CD8-positive, alpha-beta T cell (primary cell): ENCODE measurements at places on chromosomes 3 and 15.

DNA sequence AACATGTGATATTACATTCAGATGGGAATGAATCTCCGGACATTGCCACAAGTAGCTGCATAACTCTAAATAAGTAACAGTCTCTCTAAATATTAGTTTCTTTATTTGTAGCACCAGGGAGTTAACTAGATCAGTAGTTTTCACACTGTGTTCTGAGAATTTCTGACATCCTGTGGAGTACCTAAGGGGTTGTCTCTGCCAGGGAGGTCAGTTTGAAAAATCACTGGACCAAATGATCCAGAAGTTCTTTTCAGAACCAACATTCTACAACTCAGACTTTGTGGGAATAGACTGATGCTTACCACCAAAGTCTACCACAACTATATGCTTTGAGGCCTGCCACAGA lies 9.0 kb upstream of the ILDR1 start:
- no peak for DNase-seq

DNA sequence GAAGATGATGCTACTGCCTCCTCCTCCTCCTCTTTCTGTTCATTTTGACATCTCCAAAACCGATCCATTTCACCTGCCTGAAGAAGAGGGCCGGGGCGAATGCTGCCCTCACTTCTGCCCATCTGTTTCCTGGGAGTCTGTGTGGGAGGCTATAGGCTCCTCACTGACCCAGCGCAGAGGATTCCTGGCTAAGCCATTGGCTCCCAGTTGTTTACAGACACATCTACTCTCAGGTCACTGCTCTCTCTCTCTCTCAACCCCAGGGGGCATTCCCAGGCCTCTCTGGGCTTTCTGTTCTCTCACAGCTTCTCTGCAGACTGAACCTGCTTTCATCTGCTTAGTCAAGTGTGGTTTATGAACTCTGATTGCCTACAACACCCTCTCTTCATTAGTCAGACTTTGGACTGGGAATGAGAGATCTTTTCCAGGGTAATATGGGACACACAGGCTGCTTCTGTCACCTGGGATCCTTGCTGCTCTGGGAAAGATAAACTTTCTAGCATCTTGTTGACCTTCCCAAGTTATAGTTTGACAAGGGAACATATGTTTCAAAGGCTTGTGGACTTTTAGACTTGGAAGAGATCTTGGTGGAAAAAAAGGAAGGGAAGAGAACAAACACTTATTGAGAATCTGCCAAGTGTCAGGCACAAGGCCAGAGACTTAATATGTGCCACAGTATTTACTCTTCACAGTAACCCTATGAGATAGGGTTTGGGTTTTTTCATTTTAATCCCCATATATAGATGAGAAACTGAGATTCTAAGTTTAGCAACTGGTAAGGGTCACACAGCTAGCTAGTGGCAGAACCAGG lies 30.2 kb upstream of the USP3 start:
- DNase-seq, result peak; percentile 22

GRCh38 chr3:141328286-141329166 lies 39.8 kb upstream of the ZBTB38 start:
- DNase-seq, result no peak

GRCh38 chr3:124034016-124034843 lies 42.3 kb upstream of the ROPN1 start:
- no peak for DNase-seq
